Adipocyte (in vitro differentiated cells): ENCODE measurements at places on chromosomes 7 and 10.

DNA sequence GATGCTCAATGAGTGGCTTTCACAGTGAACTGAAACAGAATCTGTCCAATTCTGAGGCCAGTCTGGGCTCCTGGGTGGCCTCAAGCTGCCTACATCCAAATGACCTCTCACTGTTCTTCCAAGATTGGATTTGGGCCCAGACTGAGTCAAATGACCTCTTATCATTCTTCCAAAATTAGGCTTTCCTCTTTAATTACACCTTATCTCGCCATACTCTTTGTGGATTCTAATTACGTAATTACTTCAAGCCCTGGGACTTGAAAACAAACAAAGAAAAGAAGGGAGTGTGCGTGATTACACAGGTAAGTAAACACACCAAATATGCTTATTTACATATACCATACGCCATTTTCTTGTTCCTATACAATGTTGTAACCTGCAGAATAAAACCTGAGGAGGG is 18.8 kb downstream of the SORBS1 start:
- DNase-seq = no peak

- no peak for DNase-seq
Observed at GRCh38 chr7:157627033-157627432, 290.2 kb downstream of the DNAJB6 start.

GRCh38 chr7:101612885-101613515 is 16.1 kb downstream of the MYL10 start:
- DNase-seq = no peak

DNA sequence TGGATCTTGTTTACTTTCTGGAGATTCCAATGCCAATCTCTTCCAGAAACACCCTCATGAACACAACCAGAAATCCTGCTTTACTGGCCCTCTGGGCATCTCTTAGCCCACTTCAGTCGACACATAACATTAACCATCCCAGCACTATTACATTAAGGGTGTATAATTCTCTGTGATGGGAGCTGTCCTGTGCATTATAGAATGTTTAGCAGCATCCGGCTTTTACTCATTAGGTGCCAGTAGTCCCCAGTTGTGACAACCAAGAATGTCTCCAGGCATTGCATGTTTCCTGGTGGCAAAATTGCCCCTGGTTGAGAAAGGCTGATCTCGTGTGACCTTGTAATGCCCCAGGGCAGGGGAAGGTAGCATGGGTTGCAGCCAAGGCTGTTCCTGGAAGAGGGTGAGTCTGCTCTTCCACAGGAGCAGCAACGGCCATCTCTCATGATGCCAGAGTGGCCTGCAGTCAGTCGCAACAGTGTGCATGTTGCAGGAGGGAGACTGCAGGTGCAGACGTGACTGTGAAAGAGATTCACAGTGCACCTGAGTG is 2.6 kb upstream of the DDC start:
- no peak for DNase-seq

DNA sequence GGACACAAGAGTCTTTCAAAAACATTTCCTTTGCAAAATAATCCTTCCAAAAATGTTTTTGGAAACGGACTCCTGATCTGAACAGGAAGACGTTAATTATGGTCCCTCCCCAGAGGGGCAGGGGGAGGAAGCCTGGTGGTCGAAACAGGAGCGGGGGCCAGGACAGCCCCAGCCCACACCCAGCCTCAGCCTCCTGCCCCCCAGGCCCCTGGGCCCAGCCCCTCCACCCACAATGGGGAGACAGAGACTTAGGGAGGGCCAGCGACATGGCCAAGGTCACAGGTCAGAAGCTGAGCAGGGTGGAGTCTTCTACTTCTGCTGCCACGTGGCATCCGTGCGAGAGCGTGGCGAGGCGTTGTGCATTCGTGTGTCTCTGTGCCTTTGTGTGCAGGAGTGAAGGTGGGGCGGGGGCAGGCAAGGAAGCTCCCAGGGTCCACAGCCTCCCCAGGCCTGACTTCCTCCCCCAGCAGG is 14.0 kb upstream of the GRIFIN start:
- no peak for DNase-seq

DNA sequence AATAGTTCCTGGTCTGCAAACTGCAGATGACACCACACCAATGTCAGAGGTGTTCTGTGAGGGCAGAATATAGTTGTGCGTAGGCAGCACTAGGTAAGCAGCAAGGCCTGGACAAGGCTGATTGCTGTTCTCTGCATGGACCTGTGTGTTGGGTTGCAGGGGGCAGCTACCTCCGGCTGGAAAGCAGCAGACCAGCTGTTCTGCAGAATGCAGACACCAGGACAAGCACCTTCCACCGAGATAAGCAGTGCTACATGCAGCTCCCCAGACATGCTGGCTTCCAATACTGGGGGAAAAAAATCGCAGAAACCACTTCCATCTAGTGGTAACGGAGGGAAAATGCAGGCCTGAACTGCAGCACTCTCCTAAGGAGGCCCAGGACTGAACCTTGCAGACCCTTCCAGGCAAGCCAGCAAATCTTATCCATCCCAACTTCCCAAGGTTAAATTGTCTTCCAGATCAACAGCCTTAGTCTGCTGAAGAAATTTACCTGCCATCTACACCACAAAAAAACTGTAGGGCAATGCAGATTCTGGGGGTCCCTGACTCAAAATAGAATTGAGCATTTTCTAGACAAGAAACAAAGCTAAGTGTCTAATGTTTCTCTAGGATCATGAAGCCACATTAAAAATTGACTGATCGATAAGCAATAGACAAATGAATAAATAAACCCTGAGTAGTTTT is 50.5 kb upstream of the COBL start:
- DNase-seq = peak; percentile 61

DNA sequence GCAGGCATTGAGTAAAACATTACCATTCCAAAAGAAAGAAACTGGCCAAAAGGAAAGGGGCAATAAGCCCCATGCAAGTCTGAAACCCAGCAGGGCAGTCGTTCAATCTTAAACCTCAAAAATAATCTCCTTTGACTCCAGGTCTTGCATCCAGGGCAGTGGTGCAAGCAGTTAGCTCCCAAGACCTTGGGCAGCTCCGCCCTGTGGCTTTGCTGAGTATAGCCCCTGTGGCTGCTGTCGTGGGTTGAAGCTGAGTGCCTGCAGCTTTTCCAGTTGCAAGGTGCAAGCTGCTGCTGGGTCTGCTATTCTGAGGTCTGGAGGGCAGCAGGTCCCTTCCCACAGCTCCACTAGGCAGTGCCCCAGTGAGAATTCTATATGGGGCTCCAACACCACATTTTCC is 580.1 kb upstream of the AUTS2 start:
- no peak for DNase-seq

- no peak for DNase-seq
Observed at GRCh38 chr10:99537086-99537988, 4.6 kb downstream of the NKX2-3 start.

DNA sequence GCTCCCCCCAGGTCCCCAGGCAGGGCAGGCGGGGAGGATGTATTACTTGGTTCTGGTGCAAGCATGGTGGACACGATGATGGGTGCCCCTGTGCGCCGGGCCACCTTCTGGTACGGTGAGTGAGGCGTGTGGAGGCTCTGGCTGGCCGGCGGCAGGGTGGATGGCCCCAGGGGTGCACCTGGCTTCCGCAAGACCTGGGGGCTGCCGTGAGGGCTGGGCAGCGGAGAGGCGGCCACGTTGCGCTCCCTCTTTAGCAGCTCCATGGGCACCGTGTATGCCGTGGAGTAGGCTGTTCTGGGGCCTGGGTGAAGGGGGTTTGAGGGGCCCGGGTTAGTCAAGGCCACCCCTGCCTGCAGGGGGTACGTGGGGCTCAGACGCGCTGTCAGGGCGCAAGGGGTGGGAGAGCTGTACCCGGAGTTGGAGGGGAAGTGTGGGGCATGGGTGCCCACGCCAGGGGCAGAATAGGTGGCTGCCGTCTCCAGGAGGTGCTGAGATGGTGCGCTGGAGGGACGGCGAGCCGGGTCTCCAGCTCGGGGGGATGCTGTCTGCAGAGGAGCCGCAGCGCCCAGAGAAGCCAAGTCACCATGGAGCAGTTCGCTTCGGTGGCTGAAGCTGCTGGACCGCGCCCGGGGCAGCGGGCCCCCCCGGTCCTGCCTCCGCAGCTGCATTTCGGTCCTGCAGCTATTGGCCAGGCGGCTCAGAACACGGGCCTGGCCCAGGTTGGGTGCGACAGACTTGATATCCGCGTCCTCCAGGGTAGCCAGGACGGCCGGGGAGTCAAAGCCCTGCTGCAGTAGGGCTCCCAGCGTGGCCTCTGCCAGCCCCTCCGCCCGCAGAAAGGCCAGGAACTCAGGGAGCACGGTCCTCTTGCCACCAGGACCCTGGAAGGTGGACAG is 84.4 kb downstream of the ZRANB1 start:
- DNase-seq = no peak

DNA sequence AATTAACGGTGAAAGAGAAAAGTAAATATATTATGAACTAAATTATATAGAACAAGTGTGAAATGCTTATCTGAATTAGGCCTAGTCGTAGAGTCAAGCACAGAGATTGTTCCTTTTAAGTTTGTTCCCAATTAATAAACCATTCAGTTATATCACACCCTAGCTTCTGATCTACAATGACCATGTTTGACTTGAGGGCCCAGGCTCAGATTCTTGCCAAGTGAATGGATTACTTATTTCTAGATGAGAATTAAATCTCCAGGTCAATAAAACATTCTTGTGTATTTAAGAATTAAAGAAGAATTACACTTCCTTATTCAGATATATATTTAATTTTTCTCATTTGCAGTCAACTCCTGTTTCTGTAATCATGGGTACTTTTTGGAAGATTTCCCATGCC is 37.4 kb upstream of the ARL4A start:
- DNase-seq = no peak

GRCh38 chr10:103789771-103790201 is 65.6 kb downstream of the SH3PXD2A start:
- DNase-seq = no peak

DNA sequence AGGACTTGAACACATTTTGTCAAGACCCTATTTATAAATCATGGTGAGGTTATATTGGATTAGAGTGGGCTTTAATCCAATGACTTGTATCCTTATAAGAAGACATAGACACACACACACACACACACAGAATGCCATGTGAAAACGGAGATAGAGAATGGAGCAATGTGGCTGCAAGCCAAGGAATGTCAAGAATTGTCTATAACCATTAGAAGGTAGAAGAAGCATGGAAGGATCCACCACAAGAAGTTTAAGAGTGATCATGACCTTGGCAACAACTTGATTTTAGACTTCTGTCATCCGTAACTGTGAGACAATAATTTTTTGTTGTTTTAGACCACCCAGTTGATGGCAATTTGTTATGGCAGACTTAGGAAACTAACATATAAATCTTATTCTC is 514.2 kb downstream of the TFEC start:
- no peak for DNase-seq

- no peak for DNase-seq
Observed at GRCh38 chr7:26787701-26788100, 76.7 kb downstream of the SKAP2 start.

DNA sequence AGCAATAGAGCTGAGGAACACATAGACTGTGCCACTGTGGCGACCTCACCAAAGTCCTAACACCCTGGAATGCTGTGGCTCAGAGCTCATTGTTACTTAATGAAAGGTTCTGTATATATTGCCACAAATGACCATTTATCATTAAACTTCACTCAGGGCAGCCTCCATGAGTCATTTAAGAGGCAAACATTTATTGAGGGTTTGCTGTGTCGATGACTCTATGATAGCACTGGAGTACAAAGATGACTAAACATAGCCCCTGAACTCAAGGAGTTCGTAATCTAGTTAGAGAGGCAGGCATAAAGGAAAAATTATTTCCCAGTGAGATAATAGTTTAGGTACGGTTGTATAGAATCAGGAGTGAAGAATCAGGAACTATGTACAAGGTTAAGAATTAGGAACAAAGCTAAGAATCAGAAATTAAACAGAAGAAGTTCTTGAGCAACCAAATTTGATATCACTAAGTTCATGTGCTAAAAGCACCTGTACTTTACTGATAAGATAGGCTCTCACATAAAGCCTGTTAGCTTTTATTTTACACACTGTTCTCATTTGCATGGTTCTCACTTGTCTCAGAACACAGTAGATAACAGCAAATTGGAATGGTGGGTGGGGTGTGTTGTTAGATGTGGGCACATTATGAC is 7.9 kb downstream of the ENTPD7 start:
- peak; percentile 42 for DNase-seq

- peak; percentile 42 for DNase-seq
Observed at GRCh38 chr10:18140957-18141845, 977 bp downstream of the CACNB2 start.

DNA sequence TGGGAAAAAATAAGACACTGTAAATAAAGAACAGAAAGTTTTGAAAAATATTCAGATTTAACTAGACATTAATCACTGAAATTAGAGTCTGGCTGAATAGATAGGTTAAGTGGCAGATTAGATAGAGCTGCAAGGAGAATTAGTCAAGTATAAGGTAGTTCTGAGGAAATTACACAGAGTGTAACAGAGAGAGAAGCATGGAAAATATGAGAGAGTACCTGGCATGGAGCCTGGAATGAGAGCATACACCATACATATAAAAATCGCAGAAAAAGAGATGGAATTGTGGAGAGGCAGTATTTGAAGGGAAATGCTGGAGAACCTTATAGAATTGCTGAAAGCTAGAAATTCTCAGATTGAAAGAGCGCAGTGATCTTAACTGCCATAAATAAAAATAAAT is 46.9 kb downstream of the ZNRF2 start:
- DNase-seq = peak; percentile 39

GRCh38 chr7:55142919-55143600 is 124.2 kb downstream of the EGFR start:
- no peak for DNase-seq

DNA sequence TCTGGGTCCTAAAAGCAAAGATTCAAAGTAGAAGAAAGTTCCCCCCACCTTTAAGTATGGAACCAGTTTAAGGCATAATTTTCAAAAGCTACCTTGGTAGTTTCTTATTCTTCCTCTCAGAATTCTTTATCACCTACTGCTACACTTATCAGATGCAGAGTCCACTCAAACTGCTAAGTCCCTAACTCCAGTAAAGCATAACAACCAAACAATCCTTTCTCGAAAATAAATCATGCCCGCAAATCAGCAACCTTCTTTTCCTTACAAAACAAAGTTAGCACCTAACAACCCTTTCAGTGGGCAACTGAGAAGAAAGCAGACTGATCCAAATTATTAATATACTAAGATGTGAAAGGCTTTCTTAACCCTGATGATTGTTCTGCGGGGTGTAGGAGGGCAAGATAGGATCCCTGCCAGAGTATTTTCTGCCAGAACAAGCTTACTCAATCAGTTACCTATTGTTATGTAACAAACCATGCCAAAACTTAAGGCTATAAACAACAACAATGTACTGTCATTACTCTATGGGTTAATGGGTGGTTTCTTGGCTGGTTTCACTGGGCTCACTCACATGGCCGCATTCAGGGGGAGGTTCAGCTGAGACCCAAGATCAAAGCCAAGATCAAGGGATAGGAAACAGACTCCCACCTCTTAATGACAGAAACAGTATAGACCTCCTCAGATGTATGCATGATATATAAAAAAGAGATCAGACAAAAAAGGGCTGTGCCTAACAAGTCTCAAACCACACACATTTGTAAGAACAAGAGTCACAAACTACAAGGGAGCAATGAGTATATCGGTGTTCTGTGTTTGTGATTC is 42.0 kb downstream of the CCDC6 start:
- DNase-seq = no peak

DNA sequence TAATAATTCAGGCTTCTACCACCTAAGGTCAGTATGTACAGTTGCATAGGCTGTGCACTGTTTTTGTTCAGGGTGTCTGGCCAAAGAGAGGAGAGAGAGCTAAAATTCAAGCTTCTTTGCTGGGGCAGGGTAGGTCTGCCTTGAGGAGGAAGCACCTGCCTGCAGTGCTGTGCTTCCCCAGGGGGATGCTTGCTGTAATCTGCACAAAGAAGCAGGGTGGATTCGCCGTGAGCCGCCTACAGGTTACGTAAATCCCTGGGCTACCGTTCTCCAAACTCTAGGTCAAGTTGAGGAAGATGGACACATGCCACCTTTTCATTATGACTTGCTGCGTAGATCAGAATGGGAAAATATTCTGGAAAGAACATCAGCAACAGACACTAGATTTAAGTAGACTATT is 543.3 kb downstream of the TNS3 start:
- no peak for DNase-seq
